NCI-H2171 (cell line): ENCODE measurements at places on chromosomes 7 and 10.

DNA sequence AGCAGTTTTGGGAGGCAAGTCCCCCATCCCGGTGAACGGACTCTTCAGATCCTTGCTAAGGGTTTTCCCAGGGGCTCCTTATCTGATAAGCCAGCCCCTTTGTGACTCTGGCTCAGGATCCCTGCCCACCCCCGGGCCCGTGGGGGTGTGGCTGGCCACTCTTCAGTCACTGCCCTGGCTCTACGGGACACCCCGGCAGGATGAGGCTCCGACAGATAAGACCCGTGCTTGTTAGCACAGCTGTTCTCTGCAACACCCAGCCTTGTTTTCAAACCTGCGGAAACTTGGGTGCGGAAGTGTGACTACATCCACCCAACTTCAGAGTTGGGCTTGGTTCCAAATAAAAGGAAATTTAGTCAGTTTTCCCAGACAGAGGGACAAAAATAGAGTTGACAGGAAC lies 66.7 kb upstream of the PODXL start:
- DNase-seq, result no peak

DNA sequence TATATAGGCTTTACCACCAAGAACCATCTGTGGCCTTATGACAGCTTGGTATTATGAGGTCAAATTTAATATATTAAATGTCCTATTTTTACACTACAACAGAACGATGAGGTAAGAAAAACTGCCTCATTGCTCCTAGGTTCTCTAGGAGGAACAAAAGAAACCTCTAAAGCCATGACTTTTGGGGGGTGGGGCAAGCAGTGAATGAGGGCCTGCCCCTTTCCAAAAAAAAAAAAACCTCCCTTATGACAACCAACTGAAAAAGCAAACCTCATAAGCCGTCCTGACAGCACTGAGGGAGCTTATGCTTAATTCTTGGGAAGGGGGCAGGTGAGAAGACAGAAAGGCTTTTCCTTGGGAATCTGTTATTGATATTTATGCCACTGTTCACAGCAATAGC lies 116.6 kb downstream of the KMT2E start:
- DNase-seq, result no peak

DNA sequence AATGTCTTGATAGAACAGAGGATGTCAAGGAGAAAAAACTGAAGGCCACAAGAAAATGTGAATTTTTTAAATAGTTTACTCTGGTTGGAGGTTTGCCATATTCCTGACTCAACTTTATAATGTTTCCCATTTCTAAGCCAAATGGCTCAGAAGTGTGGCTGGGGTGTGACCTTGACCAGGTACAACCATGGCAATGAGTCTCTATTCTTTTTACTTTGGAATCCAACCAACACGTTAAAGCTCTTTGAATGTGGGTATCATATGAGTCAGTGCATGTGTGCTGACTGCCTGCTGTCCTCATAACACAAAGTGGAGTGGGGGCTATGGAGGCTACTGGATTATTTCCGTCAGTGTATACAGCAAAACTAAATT lies 33.5 kb upstream of the DLD start:
- DNase-seq, result no peak

- peak; percentile 83 for DNase-seq
Observed at GRCh38 chr10:72426986-72427385, 72.3 kb upstream of the DNAJB12 start.

DNA sequence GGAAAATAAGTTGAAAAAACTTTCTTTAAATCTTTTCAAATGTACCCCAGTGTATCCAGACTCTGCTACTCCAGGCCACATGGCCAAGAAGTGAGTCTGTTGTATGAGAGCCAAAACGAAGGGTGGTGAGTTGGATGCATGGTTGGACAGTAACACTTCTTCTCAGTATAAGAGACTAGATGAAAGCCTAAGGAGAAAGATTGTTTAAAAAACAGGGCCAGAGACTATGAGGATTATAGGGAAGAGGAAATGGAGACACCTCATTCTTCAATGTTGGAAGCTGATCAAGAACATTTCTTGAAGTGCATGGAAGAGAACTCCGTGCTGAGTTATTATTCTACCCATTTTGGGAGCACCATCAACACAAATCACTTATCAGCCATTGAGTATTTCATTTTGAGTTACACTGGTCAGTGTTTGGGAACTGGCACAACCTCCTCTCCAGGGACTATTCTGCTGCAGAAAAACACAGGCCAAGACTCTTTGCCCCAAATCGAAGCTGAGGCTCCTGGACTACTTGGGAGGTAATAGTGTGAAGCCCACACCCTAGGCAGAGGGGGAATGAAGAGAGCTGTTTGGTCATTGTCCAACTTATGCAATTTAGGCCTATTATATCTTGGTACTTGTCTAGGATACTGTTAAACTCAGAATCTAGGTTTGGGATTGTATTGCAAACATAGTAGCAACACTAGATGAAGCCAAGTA lies 123.0 kb upstream of the SEC61G start:
- no peak for DNase-seq

- no peak for DNase-seq
Observed at GRCh38 chr10:19815731-19816410, 361 bp upstream of the PLXDC2 start.

DNA sequence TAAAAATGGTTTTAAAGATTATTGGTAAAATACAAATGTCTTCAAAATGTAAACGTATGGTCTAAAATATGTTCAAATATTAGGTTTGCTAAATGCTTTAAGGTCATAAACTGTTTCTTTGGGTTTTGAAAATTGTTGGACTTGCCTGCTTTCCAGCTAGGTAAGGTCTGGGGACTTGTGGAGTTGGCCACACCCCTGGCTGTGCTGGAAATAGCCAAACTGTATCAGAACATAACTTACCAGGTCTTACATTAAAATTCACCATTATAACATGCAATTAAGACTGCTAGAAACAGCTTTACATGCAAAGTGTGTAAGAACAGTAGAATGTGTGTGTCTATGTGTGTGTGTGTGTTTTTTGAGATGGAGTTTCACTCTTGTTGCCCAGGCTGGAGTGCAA lies 29.7 kb upstream of the BNIP3 start:
- DNase-seq, result no peak

- no peak for DNase-seq
Observed at GRCh38 chr10:32149252-32149955, 93.2 kb upstream of the KIF5B start.

DNA sequence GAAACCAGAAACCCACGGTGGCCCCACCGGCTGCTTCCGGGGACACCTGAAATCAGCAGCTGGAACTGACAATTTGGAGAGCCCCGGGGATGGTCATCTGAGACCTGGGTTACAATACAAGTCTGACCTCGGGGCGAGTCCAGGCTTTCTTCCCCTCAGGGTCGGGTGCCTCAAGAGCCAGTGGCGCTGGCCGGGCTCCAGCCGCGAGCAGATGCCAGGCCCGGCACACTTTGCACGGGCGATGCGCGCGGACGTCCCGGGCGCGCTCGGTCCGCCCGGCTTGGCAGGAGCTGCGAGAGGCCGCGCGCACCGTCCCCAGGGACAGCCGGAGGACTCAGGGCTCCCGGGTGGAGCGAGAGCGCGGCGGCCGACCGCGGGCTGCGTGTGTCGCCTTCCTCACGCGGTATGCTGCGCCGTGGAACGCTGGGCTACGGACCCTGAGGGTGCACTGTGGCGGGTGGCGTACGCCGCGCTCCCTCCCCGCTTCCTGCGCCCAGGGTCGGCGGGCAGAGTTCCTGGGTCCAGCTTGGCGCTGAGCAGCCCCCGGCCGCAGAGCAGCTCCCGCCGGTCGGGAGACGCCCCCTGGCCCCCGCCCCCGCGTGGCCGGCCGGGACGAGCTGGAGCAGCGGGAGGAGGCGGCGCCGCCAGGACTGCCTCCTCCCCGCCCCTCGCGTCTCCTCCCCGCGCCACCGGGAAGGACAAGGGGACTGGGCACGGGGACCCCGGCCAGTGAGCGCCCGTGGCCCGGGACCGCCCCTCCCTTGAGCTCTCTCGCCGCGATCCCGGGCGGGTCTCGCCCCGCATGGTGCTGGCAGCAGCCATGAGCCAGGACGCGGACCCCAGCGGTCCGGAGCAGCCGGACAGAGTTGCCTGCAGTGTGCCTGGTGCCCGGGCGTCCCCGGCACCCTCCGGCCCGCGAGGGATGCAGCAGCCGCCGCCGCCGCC lies at the start of gene RBM20:
Gene RBM20 (plus strand): TSS at position 684 of the 945 bp plus-strand sequence. CDS start 119 bp downstream, at position 803.
- no peak for DNase-seq

- DNase-seq, result no peak
Observed at GRCh38 chr10:101759309-101760247, 16.3 kb downstream of the FGF8 start.

- peak; percentile 10 for DNase-seq
Observed at GRCh38 chr7:73560109-73560835, 2.8 kb upstream of the BCL7B start.

- DNase-seq, result no peak
Observed at GRCh38 chr7:2997014-2997413, 46.7 kb downstream of the CARD11 start.

GRCh38 chr10:70348228-70348850 lies 34.1 kb downstream of the LRRC20 start:
- DNase-seq, result no peak
